ENCODE measurements at places on chromosomes 7 and 10. TPM values are rescaled to one million over a fixed set of nuclear protein-coding genes. Genes with fewer than 3 reads are reported as not detected.

TSPAN33 gene
- 2.2 TPM for total RNA-seq

SLC25A13 gene
- total RNA-seq = 10.3 TPM

ITIH5 gene
- total RNA-seq = 3.5 TPM

NPC1L1 gene
- not detected for total RNA-seq

SLC16A12 gene
- total RNA-seq = 16.1 TPM

DENND2A gene
- total RNA-seq = 15.3 TPM

NPTX2 gene
- total RNA-seq = 0.51 TPM

All from pericardium fibroblast (primary cell).